Stimulated activated CD4-positive, alpha-beta T cell treated with anti-CD3 and anti-CD28 coated beads, Interleukin-1b, Interleukin-23, amount 100 ng/mL, for 48 hours (primary cell): ENCODE measurements at places on chromosomes 7 and 10.

GRCh38 chr10:57972783-57973182, 294.9 kb downstream of the IPMK start:
- no peak for DNase-seq

- DNase-seq: no peak
Measured at GRCh38 chr7:7861211-7861633, 107.4 kb upstream of the GLCCI1 start.

GRCh38 chr7:151280388-151281019, 32.0 kb upstream of the SMARCD3 start:
- no peak for DNase-seq

GRCh38 chr10:54587971-54588370, 213.1 kb downstream of the PCDH15 start:
- no peak for DNase-seq

DNA sequence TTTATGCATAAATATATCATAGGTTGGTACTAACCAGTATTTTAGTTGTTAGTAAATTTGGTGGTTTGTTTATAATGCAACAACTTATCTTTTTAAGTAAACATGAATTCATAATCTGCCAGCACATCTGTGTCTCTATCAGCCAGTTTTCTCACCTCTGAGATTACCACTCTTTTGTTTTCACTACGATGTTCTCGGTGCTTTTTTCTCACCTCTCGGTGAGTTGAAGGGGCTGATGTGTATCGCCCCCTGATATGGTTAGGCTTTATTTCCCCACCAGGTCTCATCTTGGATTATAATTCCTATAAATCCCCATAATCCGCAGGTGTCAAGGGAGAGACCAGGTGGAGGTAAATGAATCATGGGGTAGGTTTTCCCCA, 114.1 kb downstream of the CAMK1D start:
- no peak for DNase-seq

DNA sequence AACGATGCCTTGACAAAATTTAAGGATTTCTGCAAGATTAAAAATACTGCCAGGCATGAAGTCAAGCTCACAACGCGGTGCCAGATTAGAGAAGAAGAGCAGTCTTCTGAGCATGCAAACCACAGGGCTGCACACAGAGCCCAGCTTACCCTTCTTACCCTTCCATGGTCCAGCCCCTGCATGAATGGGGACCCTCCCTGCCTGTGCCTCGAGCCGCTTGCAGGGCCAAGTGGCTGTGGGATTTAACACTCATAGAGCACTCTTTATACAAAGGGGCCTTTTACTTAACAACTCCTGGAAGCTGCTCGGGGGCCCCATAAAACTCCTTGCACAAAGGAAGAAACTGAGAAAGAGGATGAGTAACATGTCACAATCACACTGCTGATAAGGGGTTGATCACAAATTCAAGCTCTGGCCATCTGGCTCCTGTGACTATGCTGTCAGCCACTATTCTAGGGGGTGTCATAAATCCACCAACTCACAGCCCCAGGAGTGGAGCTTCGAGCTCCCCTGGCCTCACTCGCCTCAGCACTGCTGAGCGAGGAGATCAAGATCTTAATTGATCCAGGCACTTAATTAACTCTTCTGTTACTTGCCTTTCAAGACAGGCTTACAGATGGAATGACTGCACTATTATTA, 514.8 kb downstream of the TNS3 start:
- DNase-seq: no peak

GRCh38 chr7:149855361-149856305, 17.5 kb downstream of the ZNF862 start:
- DNase-seq: no peak

DNA sequence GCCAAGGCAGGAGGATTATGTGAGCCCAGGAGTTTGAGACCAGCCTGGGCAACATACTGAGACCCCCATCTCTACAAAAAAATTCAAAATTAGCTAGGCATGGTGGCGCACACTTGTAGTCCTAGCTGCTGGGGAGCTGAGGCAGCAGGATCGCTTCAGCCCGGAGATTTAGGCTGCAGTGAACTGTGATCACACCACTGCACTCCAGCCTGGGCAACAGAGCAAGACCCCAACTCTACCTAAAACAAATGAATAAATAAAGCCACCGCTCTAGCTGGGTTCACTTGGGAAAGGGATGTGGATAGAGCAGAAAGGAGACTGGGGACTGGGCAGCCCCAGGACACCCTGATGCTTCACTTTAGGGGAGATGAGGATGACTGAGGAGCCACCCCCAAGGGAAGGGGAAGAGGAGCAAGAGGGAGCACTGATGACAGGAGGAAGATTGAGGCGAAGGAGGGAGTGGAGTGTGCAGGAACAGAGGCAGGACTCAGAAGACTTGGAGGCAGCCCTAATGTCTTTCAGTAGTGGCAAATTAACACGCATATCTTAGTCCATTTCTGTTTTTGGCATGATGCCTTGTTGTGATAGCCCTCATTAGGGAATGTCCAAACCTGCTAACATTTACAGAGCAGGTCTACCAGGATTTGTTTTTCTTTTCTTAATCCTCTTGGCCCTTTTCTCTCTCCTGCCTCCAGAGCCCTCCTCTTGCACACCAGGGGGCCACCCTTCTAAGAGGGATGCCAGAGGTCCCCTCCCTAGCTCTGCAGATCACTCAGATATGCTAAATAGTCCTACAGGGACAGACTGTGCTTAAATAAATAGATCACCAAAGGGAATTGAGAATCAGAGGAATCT, 88.3 kb downstream of the C10orf105 start:
- no peak for DNase-seq

GRCh38 chr10:27861781-27862180, 116.2 kb upstream of the MKX start:
- no peak for DNase-seq

DNA sequence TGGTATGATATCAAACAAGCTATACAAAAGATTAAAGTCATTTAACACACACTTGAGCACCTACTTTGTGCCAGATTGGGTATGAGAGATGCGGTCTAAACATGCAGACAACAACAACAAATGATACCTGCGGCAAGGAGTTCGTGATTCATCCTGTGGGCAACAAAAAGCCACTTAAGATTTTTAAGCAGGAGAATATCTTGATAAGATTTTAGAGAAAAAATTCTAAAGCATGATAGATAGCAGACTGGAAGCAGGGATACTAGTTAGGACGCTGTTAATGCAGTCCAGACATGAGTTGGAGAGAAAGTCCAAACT, 1.6 kb upstream of the KBTBD2 start:
- no peak for DNase-seq

- no peak for DNase-seq
Measured at GRCh38 chr10:19767876-19768275, 48.4 kb upstream of the PLXDC2 start.

DNA sequence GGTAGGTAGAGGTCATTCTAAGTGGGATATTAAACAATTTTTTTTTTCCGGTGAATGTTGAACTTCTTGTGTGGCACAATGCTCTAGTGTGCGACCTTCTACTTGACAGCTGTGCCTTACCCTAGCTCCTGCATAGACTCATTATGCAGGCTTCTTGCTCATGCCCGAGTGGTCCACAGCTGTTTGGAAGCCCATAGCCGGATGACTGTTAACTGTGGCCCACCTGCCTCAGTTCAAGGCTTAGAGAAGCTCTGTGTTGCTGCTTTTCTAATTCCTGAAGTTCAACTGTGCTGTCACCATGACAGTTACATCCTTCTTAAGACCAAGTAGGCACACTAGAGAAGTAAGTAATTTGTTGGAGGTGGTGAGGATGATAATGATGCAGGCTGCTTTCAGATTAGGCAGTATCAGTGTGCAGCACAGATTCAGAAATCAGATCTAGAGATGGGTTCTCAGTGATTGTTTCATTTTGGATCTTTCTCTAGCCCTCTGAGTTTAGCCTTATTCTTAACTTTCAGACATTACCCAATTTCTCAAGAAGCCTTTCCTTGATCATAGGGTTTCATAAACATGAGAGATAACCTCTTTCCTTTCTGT, 278.4 kb downstream of the PHF14 start:
- DNase-seq: no peak

GRCh38 chr7:149126662-149127266, 640 bp upstream of the ZNF425 start:
- peak; percentile 75 for DNase-seq

DNA sequence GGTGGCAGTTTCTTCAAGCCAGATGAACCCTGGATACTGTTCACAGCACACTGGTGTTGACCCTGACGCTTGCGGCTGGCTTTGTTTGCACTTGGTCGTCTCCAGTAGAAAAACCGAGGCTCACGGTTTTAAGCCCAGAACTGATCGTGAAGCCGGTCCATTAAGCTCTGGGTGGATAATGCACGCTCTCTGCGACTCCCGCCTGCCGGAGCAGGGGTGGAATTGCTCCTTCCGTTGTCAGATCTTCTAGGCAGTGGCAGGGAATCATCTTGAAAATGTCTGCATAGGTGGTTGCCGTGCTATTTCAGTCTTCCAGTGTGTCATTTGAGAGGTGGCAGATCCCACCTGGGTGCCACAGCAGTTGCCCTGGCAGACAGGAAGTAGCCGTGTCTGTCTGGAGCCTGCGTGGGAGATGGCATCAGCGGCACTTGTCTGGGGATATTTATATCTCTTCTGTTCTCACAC, 35.9 kb upstream of the AP5Z1 start:
- DNase-seq: peak; percentile 37

GRCh38 chr10:26653004-26653403, 44.5 kb upstream of the PDSS1 start:
- DNase-seq: no peak

GRCh38 chr10:77004917-77005564, 632.6 kb downstream of the KCNMA1 start:
- DNase-seq: no peak
